ENCODE measurements at places on chromosomes 12 and 14.

GRCh38 chr12:129556082-129556481 is 347.7 kb downstream of the TMEM132D start:
- DNase-seq: no peak

DNA sequence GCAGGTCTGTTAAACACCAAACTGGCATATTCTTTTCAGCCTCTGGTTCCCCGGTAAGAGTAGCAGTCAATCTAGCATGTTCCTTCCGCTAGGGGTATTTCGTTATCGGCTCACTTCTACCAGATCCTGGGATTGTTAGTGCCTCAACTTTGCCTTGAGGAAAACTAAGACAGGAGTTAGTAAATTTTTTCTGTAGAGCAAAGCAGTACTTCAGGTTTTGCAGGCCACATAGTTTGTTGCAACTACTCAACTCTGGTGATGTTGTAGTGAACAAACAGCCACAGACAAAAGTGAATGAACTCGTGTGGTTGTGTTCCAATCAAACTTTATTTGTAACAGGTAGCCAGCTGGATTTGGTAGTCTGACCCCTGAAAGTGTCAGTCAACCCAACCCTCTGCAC is 6.3 kb upstream of the CDH24 start:
- DNase-seq: no peak

GRCh38 chr12:102543494-102544485 is 63.4 kb upstream of the IGF1 start:
- DNase-seq: no peak

GRCh38 chr12:106632797-106633450 is 50.1 kb downstream of the RFX4 start:
- DNase-seq: no peak

DNA sequence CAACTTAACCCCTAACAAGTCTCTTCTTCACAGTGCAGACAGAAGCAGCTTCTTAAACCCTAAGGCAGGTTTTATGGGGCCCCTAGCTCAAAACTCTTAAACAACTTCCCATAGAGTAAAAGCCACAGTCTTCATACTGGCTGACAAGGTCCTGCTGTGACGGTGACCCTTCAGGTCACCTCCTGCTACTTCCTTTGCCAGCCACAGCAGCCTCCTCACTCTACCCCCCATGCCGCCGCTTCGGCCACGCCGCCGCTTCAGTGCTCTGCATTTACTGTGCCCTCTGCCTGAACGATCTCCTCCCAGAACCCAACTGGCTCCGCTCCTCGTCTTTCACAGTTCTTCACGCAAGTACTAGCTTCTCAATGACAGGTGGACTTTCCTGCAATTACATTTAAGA is 45.5 kb downstream of the ACADS start:
- DNase-seq: no peak

- DNase-seq: no peak
Measured at GRCh38 chr12:70756118-70756517, 118.9 kb upstream of the PTPRB start.

- DNase-seq: no peak
Measured at GRCh38 chr12:3010214-3010930, 51.2 kb downstream of the TEAD4 start.

- no peak for DNase-seq
Measured at GRCh38 chr14:91337699-91338335, 79.8 kb downstream of the CCDC88C start.

DNA sequence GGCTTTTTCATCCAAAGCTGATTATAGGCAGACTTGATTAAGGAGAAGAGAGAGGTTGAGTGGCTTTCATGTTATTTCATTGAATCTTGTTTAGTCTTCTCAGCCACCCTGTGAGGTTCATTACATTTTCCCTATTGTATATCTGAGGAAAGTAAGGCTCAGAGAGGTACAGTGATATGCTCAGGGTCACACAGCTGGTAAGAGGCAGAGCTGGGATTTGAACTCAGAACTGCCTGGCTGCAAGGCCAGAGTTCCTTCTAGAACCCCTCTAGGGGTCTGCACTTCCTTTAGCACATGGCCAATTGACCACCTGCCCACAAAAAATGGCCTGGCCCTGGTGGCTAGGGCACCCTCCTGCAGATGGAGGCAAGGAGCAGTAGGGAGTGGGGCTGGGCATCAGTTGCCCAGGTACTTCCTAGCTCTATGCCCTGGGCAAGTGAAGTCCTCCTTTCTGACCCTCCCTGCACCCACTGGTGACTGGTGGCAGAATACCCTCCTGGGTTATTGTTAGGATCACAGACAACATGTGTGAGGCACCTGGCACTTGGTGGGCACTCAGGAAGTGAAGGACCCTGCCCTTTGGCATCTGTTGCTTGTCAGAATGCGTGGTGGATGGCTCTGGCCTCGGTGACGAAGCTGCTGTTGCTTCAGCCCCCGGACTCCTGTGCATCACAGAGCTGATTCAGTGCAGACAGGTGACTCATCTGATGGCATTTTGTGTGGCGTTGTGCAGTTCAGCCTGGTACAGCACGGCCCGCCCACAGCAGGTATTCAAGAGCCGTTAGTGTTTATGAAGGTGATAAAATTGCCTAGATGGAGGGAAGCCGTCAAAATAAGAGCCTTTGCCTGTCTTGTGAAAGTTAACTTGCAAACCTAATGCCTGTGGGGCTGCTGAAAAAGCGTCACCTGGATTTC is 115.8 kb downstream of the SLC25A47 start:
- DNase-seq: peak; percentile 79

DNA sequence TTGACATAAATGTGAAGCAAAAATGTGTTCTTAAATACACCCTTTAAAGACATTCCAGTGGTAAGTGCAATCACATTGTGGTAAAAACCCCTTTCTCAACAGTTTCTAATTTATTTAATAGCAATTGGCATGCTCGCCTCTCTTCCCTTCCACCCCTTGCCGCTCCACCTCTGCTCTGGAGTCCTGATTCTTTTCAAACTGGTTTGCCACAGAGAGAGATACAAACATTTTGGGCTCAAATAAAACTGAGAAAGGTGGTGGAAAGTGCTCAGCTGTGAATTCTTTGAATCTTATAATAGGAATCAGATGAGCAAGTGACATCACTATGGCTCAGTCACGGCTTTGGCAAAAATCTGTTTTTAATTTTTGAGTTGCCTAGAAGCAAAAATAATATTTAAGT is 993.9 kb downstream of the GALC start:
- DNase-seq: no peak

DNA sequence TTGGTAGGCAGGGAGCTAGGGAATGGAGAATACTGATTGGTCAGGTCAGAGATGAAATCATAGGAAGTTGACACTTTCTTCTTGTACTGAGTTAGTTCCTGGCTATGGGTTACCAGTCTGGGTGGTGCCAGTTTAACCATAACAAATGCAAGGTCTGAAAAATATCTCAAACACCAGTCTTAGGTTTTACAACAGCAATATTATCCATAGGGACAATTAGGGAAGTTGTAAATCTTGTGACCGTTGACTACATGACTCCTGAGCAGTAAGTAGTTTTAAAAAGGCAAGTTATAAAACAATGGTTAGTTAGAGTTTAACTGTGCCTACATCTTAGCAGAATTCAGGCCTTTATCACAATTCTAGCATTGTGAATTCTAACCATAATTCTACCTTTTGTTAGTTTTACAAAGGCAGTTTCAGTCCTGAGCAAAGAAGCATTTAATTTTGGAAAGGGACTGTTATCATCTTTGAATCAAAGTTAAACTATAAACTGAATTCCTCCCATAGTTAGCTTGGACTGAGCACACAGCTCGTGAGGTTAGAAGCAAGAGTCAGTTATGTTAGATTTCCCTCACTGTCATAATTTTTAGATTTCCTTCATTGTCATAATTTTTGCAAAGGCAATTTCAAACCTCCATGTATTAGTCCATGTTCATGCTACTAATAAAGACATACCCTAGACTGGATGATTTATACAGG is 19.7 kb upstream of the MON2 start:
- DNase-seq: no peak

- no peak for DNase-seq
Measured at GRCh38 chr14:99717682-99718013, 33.5 kb downstream of the CYP46A1 start.

DNA sequence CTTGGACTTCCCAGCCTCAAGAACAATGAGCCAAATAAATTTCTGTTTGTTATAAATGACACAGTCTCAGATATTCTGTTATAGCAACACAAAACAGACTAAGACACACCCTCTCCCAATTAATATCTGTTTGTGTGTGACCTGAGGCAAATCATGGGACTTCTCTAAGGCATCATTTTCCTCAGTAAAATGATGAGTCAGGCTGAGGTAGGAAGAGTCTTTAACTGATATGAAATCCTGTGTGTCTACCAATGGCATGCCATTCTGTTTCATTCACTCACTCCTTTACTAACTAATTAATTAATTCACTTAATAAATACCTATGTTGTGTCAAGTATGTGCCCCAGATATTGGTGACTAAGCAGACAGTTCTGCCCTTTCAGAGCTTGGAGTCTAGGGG is 258.4 kb upstream of the CRY1 start:
- no peak for DNase-seq
